ENCODE measurements at places on chromosomes 3 and 15. TPM values are rescaled to one million over a fixed set of nuclear protein-coding genes. Genes with fewer than 3 reads are reported as not detected.

DNA sequence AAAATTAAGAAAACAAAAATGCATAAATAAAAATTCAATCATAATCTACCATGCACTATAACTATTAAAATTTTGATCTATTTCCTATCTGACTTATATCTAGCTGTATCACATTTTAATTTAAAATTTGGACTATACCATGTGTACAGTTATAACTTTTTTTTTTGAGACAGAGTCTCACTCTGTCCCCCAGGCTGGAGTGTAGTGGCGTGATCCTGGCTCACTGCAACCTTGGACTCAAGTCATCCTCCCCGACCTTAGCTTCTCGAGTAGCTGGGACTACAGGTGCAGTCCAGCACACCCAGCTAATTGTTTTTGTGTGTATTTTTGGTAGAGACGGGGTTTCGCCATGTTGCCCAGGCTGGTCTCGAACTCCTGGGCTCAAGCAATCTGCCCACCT is 119.9 kb downstream of the ADAM10 start:
- H3K36me3 ChIP-seq: peaks cover 8% of the 10 kb centered on the region
- DNase-seq: no peak
- H3K27me3 ChIP-seq: no peaks in the 10 kb centered on the region
- H3K4me3 ChIP-seq: no peak overlapping the region
- peaks cover 8% of the 10 kb centered on the region for H3K4me1 ChIP-seq
- H3K27ac ChIP-seq: no peak overlapping the region

DNA sequence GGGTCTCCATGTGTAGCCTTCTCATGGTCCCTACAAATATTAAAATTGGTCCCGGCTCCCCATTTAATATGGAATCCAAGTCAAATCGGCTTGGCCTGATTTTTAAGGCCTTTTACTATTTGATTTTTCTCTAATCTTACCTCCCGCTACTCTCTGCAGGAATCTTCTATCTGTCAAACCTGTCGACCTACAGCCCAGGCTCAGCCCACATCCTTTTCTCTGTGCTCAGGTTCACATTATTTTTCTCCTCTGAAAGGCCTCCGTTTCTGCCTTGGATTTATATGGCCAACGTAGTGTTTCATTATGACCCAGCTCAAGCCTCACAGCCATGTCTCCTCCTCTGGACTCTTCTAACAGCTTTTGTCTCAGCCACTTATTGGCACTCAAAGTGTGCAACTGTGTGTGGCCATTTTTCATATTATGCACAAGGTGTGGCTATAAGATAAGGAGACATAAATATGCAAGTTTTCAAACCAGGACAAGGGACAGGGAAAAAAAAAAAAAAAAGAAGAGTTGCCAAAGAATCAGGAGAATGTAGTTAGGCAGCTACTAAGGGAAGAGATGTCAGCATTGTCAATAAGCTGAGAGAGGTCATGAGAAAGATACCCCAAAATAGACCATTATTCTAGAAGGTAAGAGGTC is 2.1 kb upstream of the GLCE start:
- H3K4me1 ChIP-seq: no peaks in the 10 kb centered on the region
- H3K27ac ChIP-seq: no peak overlapping the region
- DNase-seq: no peak
- H3K27me3 ChIP-seq: no peaks in the 10 kb centered on the region
- no peaks in the 10 kb centered on the region for H3K36me3 ChIP-seq

GRCh38 chr3:172194702-172195406 is 155.5 kb downstream of the FNDC3B start:
- DNase-seq: no peak
- H3K27ac ChIP-seq: no peak overlapping the region
- no peaks in the 10 kb centered on the region for H3K27me3 ChIP-seq
- no peaks in the 10 kb centered on the region for H3K4me1 ChIP-seq
- no peaks in the 10 kb centered on the region for H3K36me3 ChIP-seq

- no peaks in the 10 kb centered on the region for H3K27me3 ChIP-seq
- H3K4me1 ChIP-seq: peaks cover 4% of the 10 kb centered on the region
- DNase-seq: no peak
- H3K36me3 ChIP-seq: no peaks in the 10 kb centered on the region
- no peak overlapping the region for H3K4me3 ChIP-seq
These were observed 38.7 kb downstream of the C2CD4B start for GRCh38 chr15:62126364-62126763.

C3orf20 gene
- not detected for polyA plus RNA-seq

- no peaks in the 10 kb centered on the region for H3K27me3 ChIP-seq
- H3K4me3 ChIP-seq: no peak overlapping the region
- no peaks in the 10 kb centered on the region for H3K4me1 ChIP-seq
- H3K27ac ChIP-seq: no peak overlapping the region
- no peak for DNase-seq
These were observed 24.7 kb upstream of the TM2D3 start for GRCh38 chr15:101676921-101677329.

DNA sequence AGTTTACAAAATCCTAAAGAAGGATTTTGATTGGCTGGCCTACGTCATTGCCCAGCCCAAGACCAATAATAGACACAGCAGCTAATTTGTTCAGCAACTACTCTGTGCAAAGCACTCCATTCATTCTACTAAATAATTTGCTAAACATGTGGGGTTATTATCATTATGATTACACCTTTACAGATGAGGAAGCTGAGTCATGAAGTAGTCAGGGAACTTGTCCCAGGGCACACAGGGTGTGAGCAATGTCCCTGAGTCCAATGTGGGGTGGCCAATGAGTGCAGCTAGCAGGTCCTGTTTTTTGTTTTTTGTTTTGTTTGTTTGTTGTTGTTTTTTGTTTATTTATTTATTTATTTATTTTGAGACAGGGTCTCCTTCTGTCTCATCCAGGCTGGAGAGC is 183.6 kb downstream of the ABHD5 start:
- H3K36me3 ChIP-seq: no peaks in the 10 kb centered on the region
- H3K27me3 ChIP-seq: no peaks in the 10 kb centered on the region
- H3K4me3 ChIP-seq: no peak overlapping the region
- no peak for DNase-seq
- no peaks in the 10 kb centered on the region for H3K4me1 ChIP-seq
- H3K27ac ChIP-seq: no peak overlapping the region

DNA sequence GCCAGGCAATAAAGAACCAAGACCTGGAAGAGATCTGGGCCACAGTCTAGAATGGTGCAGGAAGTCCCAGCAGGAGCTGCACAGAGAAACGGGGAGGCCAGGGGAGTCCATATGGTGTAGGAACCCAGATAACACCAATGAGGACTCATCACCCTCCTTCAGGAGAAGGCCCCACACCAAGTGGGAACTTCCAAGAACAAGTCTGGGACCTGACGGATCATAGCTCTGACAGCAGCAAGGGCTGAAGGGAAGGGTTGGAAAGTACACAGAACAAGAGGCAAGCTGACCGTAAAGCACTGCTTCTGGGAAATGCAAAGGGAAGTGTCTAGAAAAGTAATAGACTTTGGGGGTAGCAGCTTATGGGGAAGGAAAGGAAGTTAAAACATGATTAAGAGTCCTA is 34.5 kb downstream of the ANO10 start:
- H3K36me3 ChIP-seq: no peaks in the 10 kb centered on the region
- H3K27ac ChIP-seq: no peak overlapping the region
- no peaks in the 10 kb centered on the region for H3K27me3 ChIP-seq
- H3K4me1 ChIP-seq: no peaks in the 10 kb centered on the region
- no peak for DNase-seq
- H3K4me3 ChIP-seq: no peak overlapping the region

GOLGA8M gene
- 0.95 TPM for polyA plus RNA-seq

CRABP1 gene
- 61.0 TPM for polyA plus RNA-seq

CYP1A2 gene
- not detected for polyA plus RNA-seq

Data from kidney (tissue), 22 donors.